ENCODE measurements at places on chromosomes 7 and 10.

GRCh38 chr10:86821388-86821999, 65.1 kb downstream of the BMPR1A start:
- no peak for DNase-seq

DNA sequence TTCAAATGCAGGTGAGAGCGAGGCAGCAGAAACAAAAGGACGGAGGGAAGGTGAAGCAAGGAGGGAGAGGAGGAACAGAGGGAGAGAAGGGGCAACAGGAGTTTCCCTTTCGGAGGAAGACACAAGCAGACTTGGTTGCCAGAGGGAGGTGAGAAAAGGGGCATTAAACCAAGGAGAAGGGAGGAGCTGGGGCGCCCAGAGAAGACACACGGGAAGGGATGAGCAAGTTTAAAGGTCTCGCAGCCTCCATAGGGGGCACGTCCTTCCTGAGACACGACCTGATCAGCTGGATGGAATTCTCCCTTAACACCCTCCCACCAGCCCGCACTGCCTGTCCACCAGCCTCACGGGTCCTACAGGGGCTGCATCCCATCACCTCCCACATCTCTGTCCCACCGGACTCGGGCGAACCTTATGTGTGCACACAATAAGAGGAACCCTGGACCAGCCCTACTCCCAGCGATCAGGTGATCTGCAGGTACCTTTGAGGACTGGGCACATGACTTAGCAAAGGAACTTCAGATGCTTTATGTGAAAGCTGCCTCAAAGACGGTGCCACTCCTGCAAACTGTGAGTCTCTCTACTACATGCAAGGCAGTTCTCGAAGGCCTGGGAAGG, 251.2 kb downstream of the TNS3 start:
- DNase-seq = no peak

GRCh38 chr7:33764752-33765451, 140.4 kb upstream of the BMPER start:
- DNase-seq = no peak

- no peak for DNase-seq
Measured at GRCh38 chr10:50972591-50972990, 87.2 kb upstream of the A1CF start.

DNA sequence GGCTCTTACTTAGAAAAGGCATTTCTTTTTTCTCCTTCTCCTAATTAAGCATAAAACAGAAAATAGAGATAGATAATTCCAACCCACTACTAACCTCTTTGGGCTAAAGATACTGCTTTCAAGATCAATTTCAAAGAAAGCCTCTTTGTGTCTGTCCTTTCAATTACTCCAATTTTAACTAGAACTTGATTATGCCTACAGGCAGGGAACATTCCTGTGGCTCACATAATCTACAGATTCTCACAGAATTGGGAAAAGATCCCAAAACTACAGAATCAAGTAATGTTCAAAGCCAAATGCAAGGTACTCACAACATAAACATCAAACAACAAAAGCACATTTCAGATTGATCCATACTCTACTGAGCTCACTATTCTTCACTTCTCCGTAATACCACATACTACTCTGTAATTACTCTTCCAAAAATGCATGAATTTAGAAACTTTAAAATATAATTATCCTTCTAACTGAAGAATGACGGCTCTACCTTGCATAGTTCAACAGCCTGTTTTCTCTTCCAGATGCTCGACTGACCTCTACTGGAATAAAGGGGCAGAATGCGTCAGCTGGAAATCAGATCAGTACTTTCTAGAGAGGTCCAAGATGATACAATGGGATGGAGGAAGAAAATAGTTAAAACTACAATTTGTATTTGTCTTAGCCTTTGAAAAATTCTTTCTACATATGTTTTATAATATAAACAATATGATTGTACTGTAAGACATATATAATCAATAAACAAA, 3.9 kb downstream of the MTERF1 start:
- DNase-seq = no peak

DNA sequence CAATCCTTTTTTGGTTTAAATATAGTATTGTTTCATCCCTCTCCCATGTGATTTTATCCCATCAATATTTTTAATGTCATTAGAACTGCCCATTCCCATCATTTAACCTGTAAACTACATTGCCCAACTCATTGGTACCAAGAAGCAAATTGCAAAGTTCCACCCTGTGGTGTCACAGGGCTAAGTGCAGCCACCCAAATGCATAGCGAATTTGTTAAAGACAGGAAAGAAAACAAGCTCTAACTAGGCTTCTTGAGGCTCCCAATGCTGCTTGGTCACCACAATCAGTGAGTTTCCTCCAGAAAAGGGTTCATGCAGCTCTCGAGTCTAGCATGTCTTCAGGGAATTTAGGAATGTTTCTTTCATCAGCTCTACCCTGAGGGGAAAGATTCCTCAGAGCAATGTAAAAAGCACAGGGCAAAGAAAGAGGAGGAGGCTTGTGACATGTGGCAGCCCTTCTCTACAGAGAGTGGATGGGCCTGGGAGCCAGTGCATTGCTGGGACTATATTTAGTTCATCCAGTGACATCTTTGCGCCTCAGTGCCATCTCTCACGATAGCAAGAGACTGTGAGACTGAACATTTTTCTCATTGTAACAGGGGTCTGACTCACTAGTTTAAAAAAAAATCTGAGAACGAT, 58.1 kb downstream of the CAV1 start:
- no peak for DNase-seq

DNA sequence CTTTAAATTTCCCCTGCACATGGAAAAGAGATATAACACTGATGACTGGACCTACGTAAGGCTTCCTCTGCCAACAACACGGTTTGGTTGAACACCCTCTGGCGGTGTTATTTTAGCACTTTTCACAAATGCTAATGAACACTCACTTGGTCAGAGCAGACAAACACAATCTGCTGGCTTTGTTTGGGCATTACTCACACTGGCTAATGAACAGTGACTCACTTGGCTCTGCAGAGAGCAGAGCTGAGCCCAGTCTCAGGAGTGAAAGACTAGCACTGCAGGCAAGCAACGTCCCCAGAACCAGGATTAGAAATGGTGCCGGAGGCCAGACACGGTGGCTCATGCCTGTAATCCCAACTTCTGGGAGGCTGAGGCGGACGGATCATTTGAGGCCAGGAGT, 430.8 kb downstream of the PLXNA4 start:
- no peak for DNase-seq

GRCh38 chr10:121525251-121526134, 72.8 kb downstream of the FGFR2 start:
- no peak for DNase-seq

DNA sequence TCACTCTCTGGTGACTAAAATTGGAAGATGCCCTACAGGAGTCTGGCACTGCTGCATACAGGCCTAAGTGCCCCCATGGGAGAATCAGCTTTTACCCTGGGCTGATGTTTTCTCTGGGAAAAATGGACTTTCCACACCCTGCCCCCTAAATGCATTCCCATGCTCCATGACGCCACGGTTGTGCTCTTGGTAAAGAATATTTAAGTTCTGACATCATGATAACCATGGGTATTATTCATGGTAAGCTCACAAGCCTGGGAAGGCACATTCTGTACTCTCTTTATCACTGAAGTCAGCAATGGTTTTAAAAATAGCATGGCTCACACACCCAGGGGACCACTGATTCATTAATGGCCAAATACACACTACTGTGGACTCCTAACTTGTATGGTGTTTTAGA, 43.4 kb downstream of the HIPK2 start:
- no peak for DNase-seq

DNA sequence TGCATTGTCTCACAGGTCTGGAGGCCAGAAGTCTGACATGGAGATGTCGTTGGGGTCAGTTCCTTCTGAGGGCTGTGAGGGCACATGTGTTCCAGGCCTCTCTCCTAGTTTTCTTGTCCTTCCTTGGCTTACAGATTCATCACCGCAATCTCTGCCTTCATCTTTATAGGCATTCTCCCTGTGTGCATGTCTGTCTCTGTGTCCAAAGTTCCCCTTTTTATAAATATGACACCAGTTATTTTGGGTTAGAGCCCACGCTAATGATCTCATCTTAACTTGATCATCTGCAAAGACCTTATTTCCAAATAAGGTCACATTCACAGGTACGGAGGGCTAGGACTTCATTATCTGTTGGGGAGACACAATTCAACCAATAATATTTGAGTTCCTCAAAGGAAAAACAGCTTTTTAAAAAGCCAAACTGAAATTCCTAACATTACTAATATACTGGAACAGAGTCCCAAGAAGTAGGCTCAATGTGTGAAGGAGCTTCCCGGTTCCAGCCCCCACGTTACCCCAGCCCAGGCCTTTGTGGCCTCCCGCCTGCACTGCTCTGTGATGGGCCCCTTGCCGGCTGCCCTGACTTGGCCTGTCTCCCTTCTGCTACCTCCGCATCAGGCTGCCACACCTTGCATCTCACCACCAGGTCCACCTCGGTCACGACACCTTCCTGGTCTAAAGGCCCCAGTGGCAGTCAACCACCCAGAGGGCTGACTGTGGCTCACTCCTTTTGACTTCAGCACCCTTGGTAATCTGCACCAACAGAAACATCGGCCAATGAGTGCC, 142.7 kb downstream of the KCNMA1 start:
- no peak for DNase-seq

DNA sequence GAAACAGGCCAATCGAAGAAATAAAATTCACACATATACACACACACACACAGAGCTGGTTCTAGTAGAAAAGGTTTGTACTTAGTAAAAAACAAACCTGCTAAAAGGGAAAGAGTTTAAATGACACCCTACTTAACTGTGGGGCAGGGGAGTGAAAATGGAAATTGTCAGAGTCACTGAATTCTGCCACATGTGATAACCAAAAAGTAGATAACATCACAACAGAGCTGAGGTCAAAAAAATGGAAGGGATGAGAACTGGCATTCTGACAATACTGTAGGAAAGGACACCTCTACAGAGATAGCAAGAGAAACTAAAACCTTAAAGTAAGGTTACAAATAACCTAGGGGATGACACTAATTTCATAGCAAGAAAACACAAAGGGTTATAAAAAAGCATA, 74.6 kb downstream of the CACUL1 start:
- DNase-seq = no peak

DNA sequence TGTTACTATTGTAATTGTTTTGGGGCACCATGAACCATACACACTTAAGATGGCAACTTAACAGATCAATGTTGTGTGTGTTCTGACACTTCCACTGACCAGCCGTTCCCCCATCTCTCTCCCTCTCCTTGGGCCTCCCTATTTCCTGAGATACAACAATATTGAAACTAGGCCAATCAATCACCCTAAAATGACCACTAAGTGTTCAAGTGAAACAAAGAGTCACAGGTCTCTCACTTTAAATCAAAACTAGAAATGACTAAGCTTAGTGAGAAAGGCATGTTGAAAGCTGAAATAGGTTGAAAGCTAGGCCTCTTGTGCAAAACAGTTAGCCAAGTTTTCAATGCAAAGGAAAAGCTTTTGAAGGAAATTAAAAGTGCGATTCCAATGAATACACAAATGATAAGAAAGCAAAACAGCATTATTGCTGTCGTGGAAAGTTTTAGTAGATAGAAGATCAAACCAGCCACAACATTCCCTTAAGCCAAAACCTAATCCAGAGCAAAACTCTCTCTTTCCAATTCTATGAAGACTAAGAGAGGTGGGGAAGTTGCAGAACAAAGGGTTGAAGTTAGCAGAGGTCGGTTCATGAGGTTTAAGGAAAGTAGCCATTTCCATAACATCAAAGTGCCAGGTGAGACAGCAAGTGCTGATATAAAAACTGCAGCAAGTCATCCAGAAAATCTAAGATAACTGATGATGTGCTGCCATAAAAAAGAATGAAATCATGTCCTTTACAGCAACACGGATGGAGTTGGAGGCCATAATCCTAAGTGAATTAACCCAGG, 90.6 kb downstream of the MTPN start:
- DNase-seq = no peak

DNA sequence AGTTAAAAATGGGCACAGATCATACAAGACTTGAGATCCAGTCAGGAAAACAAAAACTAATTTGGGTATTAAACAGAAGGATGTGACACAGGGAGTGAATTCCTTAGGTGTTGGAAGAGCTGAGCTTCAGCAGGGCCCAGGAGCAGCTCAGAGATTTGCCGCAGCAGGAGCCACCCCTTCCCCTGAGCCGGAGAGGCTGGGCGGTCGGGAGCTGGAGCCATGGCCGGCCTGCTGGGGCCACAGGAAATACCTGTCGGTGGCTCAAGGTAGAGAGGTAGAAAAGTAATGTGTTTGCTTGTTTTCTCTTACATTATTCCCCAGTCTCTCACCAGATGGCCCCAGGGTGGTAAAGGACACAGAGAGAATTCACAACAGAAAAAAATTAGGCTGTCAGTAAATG, 52.2 kb downstream of the DYNC2I1 start:
- DNase-seq = no peak

DNA sequence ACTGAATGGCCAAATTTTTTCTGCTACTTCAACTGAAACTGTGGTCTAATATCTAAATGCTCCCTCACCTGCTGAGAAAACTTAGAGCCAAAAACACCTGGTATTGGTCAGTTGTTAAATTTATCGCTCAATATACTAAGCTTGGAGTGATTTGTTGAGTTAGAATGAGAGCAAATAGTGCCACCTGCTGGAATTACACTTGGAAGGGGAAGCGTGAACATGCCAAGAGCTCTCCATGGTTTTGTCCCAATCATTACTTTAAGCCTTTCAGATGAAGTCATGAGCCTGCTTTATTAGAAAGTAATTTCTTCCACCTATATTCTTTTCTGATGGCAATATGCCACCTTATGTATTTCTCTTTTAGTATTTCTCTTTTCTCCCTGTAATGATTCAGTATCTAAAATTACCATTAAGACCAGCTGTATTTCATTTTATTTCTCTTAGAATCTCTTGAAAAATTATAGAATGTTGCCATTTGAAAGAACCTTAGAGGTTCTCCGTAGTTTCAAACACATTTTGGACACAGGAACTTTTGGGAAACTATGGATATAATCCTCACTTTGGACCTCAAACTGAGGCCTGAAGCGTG, 447.8 kb upstream of the C7orf33 start:
- DNase-seq = no peak

DNA sequence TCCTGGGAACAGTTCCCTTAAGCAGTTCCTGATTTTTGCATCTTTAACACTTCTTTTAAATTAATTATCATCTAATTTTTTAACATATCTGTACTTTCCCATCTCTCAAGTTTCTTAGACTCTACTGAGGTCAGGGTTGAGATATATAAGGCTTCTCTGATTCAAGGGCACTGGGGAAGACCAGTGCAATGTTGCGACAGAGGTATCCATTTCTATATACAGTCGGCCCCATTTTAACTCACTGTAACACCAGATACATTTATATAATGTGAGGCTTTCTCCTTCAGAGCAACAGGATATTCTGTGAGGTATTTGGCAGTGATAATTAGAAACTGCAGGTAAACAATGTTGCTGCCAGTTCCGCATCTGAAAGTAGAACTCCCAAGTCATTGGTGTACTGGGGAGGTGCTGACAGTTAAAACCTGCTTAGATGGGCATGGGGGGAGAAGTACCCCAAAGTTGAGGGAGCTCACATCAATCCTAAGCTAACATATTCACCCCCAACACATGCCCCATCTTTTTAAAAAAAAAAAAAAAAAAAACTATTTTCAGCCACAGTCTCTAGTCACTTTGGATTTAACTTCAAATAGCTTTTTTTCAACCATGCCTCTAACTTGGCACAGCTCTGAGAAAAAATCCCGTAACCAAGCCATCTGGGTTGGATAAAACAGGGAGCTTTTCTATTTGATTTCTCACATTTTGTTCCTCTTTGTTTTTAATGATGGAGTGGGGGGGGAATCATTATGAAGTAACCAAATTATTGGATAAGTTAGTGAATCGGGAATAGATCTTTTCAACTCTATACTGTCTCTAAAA, 62.9 kb downstream of the REEP3 start:
- DNase-seq = no peak

Data from esophagus squamous epithelium (tissue), 5 donors.